Ascending aorta (tissue), 2 donors: ENCODE measurements at places on chromosomes 16 and 17. TPM values are rescaled to one million over a fixed set of nuclear protein-coding genes. Genes with fewer than 3 reads are reported as not detected.

DNA sequence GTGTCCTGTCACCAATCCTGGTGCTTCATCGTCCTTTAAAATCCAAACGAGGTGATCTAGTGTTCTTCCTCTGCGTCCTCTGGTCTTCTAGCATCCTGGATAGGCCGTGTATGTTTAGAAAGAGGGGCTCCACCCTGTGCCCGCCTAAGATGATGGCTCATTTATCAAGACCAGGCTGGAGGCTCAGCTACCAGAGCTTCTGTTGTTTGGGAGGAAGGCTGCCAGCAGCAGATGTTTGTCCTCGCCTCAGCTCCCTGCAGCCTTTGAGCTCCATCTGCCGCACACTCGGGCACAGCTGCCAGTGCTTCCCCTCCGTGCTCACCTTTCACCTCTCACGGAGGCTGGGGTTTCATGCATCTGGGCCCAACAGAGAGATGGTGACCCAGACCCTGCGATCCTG lies 954.7 kb upstream of the RBFOX1 start:
- DNase-seq: no peak

DNA sequence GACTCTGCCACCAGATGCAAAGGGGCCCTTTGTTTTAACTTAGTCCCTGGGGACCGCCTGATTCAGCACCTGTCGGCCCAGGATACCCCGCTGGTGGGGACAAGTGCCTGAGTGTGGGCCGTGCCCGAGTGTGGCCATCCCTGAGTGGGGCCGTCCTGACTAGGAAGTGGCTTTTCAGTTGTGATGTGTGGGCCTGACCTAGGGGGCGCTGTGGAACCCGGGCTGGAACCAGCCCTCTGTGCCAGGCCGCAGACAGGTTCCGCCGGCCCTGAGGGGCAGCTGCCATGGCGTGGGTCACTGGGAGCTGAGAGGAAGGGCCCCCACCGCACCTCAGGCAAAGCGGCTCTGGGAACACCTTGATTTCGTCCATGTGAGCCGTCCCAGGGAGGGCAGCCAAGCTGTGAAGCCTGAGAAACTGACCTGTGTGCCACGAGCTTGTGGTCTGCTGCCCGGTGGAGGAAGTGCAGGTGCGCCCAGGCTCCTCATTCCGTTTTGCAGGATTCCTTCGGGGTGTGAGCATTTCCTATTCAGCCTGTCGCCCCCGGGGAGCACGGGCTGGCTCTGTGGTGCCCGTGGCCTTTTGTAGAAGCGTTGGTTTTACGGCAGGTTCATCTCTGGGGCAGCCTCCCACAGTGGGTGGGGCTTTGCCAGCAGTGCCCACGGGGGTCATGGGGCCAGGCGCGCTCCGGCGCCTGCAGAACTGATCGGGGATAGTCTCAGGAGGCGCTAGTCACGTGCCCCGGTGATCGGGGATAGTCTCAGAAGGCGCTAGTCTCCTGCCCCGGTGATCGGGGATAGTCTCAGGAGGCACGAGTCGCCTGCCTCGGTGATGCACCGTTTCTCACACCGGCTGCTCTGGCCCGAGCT lies 5.3 kb downstream of the RPL13 start:
- DNase-seq: no peak

Gene GDPD1
- not detected for total RNA-seq

- DNase-seq: no peak
Measured at GRCh38 chr16:414395-415169, 10.9 kb upstream of the RAB11FIP3 start.

Gene ZNF385C
- not detected for total RNA-seq

Gene PRKCB
- 1.2 TPM for total RNA-seq
